ENCODE measurements at places on chromosomes 12 and 14.

DNA sequence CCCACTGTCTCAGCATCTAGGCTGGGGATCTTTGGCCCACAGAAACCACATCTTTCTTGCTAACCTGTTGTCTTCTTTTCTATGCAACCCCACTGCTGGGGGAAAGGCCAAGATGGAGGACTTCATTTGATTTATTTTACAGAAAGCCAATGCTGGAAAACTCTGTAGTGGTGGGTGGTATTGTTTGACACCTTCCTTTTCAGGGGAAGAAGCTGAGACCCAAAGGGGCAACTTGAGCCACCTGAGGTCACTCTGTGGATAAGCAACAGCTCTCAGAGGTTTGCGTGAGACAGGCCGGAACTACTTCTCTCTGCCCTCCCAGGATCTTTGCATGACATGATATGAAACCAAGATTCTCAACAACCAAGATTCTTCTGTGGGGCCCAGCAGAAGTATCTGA lies 645.2 kb downstream of the VRK1 start:
- DNase-seq = peak; percentile 10

- no peak for DNase-seq
Measured at GRCh38 chr12:34288963-34289345, 266.7 kb downstream of the ALG10 start.

DNA sequence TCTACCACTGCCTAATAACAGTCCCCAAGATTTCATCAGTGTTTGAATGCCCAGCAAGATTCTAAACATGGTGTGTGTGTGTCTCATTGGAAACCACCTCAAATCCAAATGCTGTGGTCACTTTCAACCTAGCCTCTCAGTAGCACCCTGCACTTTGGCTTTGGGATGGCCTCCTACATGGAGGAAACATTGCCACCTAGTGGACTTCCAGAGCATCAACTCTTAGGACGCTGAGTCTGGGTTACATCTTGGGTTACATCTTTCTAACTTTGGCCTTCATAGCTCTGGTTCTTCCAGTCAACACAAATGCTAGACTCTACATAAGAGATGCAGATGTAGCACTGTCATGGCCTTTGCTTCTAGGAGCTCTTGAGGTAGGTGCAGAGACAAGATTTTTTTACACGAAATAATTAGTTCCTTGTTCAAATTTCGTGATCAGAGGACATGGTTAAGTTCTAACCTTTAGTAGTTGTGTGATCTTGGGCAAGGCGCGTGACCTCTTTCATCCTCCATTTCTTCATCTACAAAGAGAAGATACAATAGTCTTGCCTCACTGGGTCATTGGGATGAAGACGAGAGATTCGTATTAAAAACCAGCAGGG lies 113.5 kb upstream of the VASH1 start:
- DNase-seq = peak; percentile 5

DNA sequence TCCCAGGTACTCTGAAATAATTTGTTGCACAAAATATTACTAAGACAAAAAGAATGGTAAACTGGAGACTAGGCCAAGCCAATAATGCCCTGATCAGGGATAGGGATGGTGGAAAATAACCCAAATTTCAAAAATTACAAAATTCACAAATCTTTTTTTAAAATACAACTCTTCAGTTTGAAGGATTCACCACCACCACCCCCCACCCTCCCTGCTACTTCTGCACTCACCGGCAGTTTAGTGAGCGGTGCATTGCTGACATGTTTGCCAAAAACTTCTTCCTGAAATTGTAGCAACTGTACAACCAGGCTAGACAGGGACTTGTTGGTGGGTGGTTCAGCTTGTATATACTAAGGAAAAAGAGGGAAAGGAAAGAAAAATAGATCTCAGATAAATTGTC lies 2.3 kb downstream of the SMARCC2 start:
- no peak for DNase-seq

DNA sequence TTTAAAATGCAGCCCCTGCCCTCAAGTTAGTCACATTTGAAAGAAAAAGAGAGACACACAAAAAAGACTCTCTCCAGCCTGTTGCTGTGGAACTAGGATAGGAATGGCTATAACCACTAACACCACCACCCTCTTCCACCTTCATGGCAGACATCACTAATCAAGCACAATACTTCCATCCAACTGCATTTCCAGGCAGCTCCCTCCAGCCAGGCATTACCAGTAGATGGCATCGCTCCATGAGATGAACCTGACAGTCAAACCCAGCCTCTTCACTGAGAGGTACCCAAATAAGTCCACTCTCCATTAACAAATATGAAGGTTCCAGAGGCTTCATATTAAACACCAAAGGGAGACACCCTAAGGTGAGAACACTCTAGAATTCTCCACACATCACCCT lies 24.4 kb downstream of the SLC8B1 start:
- no peak for DNase-seq

DNA sequence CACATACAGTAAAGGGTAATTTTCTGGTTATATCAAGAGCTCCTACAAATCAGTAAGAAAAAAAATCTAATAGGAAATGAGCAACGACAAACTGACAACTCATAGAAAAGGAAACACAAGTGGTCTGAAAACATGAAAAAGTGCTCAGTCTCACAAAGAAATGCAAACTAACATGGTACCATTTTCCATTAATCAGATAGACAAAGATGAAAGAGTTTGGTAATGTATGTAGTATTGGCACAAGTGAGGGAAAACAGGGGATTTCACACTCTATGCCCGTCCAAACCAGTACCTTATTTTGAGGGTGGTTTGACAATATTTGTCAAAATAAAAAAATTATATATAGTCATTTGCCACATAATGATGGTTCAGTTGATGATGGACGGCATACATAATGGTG lies 13.2 kb downstream of the PTPN11 start:
- no peak for DNase-seq

DNA sequence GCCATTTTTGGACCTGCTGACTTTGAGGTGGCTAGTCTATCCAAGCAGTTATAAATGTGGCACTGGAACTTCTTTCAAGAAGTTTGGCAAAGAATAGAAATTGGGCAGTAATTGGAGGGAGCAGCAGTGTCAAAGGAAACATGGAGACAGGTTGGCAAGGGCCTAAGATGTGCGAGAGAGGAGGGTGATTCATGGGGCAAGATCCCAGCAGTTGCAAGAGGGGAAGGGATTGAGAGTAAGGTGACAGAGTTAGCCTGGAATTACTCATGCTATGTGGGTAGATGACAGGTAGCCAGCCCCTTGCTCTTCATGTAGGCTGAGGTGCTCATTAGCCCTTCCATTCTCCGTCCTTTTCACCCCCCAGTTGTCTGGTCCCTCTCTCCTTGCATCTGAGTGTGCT lies 42.2 kb downstream of the FBXL14 start:
- DNase-seq = no peak

DNA sequence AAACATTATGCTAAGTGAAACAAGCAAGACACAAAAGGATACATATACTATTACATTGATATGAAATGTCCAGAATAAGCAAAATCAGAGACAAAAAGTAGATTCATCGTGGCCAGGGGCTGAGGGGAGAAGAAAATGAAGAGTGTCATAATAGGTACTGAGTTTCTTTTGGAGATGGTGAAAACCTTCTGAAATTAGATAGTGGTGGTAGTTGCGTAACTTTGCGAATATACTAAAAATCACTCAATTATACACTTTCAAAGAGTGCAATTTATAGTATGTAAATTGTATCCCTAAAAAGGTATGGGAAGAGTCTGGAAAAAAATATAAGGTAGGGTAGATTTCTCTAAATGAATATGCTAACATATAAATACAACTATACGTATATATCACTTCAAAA lies 22.2 kb downstream of the KANSL2 start:
- DNase-seq = no peak

GRCh38 chr12:108298761-108299275 lies 40.3 kb downstream of the CMKLR1 start:
- no peak for DNase-seq

GRCh38 chr12:102343361-102344121 lies 136.8 kb downstream of the IGF1 start:
- DNase-seq = no peak

DNA sequence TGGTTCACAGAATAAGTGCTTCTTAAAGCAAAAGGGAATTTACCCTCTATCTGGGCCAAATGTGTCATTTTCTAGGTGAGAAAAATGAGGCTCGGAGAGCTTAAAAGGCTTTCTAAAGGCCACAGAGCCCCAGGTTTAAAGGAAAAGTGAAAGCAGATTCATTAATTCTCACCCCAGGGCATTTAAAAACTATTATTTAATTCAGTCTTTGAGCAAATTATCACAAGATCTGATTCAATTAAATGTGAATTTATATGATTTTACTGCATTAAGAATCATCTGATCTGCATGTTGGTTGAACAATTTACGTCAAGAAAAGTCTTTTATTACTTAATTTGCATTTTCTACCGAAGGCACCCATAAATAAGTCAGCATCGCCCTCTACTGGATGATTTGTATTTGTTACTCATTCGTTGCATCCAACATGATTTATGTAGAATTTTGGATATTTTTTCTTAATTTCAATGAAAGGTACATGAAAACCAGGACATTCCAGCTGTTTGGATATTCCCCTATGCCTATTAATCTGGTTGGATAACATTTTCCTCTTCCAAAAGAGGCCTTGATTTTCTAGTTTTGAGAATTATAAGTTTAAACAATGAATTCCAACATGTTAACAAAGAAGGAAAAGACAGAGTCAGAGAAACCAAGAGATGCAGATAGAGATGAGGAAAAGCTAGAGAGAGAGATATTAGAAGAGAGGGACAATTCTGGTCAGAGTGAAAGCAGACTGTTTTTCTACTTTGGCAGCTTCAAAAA lies 19.1 kb upstream of the DHRS7 start:
- peak; percentile 69 for DNase-seq

DNA sequence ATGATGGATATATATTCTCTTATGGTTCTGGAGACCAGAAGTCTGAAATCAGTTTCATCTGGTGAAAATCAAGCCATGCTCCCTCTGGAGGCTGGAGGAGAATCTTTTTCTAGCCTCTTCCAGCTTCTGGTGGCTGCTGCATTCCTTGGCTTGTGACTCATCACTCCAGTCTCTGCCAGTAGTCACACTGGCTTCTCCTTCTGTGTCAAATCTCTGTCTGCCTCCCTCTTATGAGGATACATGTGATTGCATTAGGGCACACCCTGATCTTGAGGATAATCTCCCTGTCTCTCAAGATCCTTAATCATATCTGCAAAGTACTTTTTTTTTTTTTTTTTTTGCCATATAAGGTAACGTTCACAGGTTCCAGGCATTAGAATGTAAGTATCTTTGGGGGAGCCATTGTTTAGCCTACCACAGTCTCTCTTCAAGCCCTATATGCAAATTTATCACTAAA lies 17.7 kb downstream of the DNAL1 start:
- no peak for DNase-seq

GRCh38 chr14:73223049-73223448 lies 14.3 kb upstream of the PAPLN start:
- DNase-seq = no peak

GRCh38 chr12:89470741-89471509 lies 53.7 kb downstream of the GALNT4 start:
- DNase-seq = peak; percentile 30

- no peak for DNase-seq
Measured at GRCh38 chr12:89098441-89099112, 253.7 kb downstream of the DUSP6 start.

- DNase-seq = no peak
Measured at GRCh38 chr14:55066223-55066622, 14.8 kb downstream of the MAPK1IP1L start.

DNA sequence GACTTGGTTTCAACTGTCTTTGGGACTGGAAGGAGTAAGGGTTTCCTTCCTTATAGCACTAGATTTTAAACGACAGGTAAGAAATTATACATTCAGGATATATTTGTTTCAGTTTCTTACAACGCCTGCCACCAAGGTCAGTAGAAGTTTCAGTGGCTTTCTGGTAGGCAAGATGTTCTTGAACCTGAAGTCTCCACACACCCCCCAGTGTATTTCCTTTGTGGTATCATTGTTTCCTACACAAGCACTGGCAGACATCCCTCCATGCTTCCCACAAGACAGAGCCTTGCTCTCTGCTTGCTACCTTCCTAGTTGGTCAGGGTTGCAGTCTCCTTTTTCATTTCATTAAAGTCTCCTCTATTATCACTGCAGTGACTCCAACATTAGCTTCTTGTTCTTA lies 283.1 kb downstream of the FLRT2 start:
- no peak for DNase-seq

GRCh38 chr12:119410396-119410795 lies 75.9 kb downstream of the CCDC60 start:
- DNase-seq = no peak

- no peak for DNase-seq
Measured at GRCh38 chr12:55670276-55670675, 33.6 kb downstream of the OR10P1 start.
